ENCODE measurements at places on chromosomes 1 and 21.

- no peak for DNase-seq
These were observed 584 bp upstream of the C1orf141 start for GRCh38 chr1:67135354-67135753.

DNA sequence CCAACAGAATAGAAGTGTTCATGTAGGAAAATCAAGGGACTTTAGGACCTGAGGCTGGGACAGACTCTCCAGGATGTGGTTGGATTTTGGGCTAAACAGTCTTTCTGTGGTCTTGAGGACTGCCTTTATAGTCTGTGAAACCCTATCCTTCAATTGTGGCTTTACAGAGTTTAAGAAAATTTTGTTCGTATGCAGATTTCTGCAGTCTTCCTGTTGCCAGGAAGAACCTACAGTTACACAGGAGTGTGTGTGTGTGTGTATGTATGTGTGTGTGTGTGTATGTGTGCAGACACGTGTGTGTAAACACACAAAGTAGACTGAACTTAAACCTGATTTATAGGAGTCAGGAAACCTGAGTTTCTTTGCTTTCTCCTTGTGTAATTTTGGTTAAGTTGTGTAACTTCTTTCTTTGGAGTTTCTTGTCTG is 22.8 kb downstream of the NEK7 start:
- DNase-seq, result peak; percentile 77

GRCh38 chr1:173423291-173423690 is 53.8 kb upstream of the PRDX6 start:
- peak; percentile 16 for DNase-seq

- no peak for DNase-seq
These were observed 194.2 kb downstream of the LRRIQ3 start for GRCh38 chr1:74003806-74004205.

GRCh38 chr21:46394595-46395104 is 64.0 kb upstream of the DIP2A start:
- no peak for DNase-seq

DNA sequence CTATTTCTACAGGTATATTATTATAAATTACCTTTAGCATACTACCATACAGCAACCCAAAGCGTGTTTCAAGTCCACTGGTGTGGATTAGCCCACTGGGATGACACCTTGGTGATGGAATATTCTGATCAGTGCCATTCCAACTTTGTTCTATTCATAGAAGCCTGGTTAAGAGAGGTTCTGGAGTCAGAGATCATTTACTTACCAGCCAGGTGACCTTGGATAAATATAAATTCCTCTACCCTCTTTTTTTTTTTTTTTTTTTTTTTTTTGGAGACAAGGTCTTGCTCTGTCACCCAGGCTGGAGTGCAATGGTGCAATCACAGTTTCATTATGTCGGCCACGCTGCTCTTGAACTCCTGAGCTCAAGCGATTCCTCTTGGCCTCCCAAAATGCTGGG is at the start of gene SPATA45:
Gene SPATA45 (minus strand): TSS at position 101 of the 400 bp plus-strand sequence. CDS start 11,500 bp downstream, outside the sequence.
- DNase-seq, result no peak

GRCh38 chr1:110319332-110320167 is 19.6 kb upstream of the RBM15 start:
- no peak for DNase-seq

GRCh38 chr1:231642618-231643017 is 16.0 kb downstream of the DISC1 start:
- no peak for DNase-seq

DNA sequence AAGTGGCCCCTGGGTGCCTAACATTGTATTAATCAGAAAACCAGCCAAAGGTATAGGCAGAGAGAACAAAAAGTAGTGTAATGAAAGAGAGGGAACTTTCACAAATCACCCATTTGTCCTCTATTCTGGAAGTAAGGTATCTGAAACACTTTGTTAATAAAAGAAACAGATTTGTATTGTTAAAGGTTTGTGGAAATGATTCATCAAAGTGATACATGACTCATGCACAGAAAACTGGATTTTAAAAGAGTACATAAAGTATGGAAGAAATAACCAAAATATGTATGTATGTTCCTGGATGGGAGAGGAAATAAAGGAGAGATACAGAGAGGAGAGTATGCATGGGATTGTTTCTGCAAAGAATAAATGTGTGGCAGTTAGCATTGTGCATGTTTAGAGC is 126.8 kb downstream of the RGS21 start:
- no peak for DNase-seq

GRCh38 chr1:153374071-153374470 is 1.4 kb downstream of the S100A12 start:
- DNase-seq, result no peak

GRCh38 chr1:6495041-6495441 is 3.6 kb upstream of the PLEKHG5 start:
- DNase-seq, result peak; percentile 59

DNA sequence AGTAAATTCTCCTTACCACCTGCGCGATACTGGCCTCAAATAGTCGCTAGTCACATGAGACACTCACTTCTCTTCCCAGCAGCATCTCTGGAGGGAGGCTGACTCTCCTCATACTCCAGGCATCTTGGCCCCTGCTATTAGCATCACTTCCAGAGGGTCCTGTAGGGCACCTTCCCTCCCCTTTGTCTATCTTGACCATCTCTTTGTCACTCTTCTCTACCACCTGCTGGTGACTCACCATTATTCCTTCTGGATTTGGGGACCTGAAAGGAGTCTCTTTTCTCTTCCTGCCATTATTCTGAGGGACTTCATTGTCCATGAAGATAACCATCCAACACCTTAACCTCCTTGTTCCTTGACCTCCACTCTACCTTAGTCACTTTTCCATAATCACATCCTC is 31.7 kb upstream of the GPR37L1 start:
- DNase-seq, result no peak

GRCh38 chr1:153883223-153883622 is 39.5 kb downstream of the GATAD2B start:
- DNase-seq, result no peak

- no peak for DNase-seq
These were observed 43.8 kb downstream of the RUNX3 start for GRCh38 chr1:24886241-24886640.

- no peak for DNase-seq
These were observed 57.9 kb upstream of the KANK4 start for GRCh38 chr1:62377043-62377562.

DNA sequence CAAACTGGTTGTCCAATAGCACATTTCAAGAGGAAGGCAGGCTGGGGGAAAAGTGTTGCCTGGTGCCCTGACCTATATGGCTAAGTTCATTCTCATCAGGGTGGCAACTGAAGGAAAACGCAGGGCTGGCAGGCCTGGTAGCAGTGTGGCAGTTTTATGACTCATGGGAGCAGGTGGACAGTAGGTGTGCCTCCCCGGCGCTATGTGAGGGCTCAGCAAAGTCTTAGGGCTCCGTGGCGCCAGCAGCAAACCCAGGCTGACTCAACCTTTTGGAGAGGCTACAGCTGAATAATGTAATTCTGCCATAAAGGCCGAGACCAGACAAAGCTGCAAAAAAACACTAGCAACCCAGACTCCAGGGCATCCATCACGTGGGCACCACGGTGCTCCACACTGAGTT is 23.6 kb downstream of the GADD45A start:
- DNase-seq, result no peak

DNA sequence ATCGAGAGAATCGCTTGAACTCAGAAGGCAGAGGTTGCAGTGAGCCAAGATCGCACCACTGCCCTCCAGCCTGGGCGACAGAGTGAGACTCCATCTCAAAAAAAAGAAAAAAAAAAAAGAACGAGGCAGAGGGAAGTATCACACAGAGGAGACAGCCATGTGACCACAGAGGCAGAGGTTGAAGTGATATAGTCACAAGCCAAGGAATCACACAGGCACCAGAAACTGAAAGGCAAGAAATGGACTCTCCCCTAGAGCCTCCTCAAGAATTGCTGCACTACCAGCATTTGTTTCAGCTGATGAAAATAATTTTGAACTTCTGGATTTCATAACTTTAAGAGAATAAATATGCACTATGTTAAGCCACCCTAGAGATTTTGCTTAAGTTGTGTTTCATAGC is 459.6 kb downstream of the PTPRC start:
- DNase-seq, result no peak

- no peak for DNase-seq
These were observed 16.3 kb upstream of the PADI2 start for GRCh38 chr1:17135530-17135929.

DNA sequence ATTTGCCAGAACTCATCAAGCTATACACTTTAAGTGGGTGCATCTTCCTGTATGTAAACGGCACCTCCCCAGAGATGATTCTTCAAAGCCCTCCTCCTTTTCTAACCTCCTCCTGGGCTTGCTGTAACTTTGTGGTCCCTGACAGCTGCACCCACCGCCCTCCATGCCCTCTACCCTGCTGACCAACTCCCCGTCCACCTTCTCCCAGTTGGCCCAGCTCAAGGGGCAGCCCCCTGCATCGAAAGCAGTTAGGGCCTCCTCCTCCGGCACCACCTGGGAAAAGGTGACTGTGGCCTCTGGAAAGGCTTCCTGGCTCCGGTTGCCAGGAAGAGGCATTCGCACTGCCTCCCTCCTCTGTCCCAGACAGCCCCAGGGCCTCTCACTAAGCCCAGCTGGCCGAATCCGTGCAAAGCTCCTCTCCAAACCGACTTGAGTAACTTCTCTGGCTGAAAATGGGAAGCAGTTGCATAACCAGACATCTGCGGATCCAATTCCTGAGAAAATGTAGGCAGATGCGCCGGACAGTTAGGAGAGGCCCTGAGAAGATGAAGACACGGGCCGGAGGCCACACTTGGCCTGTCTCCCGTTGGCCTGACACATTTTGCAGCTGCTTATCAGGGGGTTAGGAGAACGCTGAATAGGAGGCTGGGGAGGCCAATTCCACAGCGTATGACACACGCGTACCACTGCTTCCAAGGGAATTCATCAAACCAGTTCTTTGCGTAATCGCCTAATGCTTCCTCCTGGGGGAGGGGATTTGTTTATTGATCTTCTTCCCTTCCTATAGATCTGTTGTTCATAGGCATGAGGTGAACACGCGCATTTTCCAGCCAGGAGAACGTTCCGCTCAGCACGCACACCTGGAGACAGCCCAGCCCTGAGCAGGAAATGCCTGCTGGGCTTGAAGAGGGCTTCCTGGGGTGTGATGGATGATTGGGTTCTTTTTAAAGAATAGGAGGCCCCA is 48.7 kb upstream of the COL6A2 start:
- DNase-seq, result no peak

GRCh38 chr1:43237121-43237520 is 32.7 kb upstream of the TMEM125 start:
- no peak for DNase-seq

DNA sequence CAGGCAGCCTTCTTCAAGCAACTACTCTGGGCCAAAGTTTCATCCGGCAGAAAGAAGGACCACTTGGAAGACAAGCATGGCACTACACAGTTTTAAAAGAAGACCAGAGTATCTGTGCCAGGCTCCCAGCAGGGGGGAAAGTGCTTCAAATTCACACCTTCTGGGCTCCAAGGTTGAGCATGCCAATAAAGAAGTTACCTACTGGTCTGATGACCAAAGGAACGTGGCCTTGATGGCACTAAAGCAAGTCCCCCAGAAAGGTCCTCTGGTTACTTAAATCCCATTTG is 73.5 kb downstream of the CD46 start:
- no peak for DNase-seq

DNA sequence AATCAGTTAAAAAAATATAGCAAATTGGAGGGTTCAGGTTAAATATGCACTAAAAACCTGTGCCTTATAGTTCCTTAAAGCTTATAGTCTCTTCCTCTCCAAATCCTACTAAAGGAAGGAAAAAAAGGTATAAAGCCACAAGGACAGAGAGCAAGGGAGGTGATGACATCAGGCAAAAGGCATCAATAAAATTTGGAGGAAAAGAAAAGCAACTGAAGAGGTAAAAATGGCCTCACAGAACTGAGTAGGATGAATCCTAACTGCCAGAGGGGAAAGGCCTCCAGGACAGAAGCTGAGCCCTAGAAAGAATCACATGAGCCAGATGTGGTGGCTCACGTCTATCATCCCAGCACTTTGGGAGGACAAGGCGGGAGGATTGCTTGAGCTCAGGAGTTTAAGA is 8.1 kb downstream of the CCSAP start:
- no peak for DNase-seq

DNA sequence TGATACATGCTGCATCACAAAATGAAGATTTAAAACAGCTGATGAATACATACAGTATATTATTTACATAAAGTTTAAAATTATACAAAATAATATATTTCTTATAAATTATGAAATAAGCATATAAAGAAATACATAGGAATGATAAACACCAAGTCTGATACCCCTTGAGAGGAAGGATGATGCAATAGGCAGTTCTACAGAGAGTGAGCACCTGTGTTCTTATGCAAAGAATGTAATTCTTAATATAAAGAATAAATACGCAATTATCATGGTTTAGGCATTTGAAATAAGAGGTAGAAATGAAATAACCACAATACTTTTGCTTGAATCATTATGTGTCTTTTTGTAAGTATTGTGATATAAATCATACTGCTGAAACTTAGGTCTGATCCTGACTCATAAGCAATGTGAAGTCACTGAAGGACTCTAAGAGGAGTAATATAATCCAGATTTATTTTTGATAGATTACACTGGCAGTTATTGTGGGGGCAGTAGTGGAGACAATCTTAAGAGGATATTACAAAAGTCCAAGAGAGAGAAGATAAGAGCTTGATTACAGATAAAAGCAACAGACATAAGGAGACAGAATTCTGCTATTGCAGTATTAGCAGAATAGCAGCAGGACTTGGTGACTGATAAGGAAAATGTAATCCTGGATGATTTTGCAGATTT is 39.0 kb downstream of the TTLL7 start:
- DNase-seq, result no peak

DNA sequence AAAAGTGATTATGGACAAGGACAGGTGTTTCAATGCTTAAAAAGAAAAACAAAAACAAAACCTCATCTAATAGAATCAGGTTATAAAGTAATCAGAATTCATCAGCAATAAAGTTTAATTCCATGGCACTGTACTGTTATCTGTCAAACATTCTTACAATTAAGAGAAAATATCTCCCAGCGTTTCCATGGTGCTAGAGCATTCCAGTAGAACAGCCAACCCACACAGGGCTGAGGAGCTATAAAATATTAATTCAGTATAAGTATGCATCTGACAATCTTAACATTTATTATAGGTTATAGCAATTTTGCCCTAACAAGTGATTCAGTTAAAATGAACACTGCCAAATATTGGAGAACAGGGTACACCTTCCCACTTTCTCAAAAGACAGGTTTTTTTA is 128.7 kb upstream of the DEPDC1 start:
- DNase-seq, result no peak

GRCh38 chr1:99264201-99265021 is at the start of gene PLPPR4:
PLPPR4 (plus strand) TSS chr1:99264492; CDS start chr1:99264594, 102 bp downstream.
- DNase-seq, result no peak

DNA sequence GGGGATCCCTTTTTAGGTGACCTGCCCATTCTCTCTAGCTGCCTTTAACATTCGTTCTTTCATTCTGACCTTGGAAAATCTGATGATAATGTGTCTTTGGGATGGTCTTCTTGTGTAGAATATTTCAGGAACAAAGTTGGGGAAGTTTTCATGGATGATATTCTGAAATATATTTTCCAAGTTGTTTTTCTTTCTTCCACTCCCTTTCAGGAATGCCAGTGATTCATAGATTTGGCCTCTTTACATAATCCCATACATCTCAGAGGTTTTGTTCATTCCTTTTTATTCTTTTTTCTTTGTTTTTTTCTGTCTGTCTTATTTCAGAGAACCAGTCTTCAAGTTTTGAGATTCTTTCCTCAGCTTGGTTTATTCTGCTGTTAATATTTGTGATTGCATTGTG is 13.9 kb upstream of the SCMH1 start:
- no peak for DNase-seq
